Fibroblast of gingiva (primary cell): ENCODE measurements at places on chromosomes 5 and 9.
A peak's percentile ranks its signal among the peaks of the same experiment; 100 is the strongest.

GRCh38 chr5:150172145-150172544, 5.6 kb downstream of the CDX1 start:
- peak; percentile 53 for DNase-seq

DNA sequence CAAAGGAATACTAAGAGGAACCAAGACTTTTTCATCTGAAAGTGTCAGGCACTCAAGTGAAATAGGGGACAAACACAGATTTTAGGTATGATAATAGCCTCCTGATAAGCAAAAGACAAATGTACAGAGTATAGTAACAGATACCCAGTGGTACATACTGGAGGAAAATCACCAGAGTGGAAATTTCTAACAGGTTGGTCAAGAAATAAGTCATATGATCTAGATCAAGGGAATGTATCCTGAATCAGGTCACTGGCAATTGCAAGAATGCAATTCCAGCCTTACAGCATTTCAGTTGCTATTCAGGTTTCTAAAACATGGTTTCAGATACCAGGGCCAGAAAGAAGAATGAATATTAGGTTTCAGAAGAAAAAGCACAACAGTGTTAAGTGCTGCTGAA, 82.2 kb upstream of the SLCO6A1 start:
- DNase-seq = no peak

DNA sequence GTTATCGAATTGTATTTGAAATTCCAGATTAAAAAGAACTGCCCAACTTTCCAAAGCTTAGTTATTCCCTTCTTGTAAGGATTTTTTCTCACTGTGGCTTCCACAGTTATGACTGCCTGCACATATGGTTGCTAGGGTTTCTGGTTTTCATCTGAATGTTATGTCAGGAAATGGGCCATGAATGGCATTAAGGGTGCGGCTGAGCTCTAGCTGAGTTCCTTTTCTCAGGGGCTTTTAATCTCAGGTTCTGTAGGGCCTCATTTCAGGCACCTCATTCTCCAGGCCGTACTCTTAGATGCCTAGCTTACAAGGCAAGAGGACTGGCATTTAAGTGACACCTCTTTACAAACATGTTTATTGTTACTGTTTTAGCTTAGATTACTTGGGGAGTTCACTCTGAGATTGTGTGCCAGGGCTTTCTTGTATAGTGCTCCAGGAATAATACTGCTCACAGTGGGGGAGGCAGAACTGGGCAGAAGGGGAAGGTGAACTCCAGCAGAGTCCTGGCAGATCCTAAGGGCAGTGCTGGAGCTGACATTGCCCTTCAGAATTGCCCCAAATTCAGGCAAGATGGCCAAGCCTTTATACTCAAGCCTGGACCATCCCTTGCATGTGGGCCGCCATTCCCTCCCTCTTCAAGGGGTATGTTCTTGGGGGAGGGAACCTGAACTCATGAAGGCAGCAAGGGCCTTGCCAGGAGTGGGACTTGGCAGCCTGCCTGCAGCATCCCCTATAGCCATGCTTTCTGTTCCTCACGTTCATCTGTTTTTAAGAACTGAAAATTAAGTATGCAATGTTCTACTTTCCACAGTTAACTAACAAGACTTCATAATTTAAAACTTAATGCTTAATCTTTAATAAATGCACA, 111.5 kb downstream of the KDM4C start:
- no peak for DNase-seq

GRCh38 chr9:13513286-13513685, 233.8 kb upstream of the MPDZ start:
- DNase-seq = peak; percentile 19

GRCh38 chr5:118354797-118355196, 633.5 kb downstream of the DTWD2 start:
- no peak for DNase-seq

- peak; percentile 44 for DNase-seq
These were observed 20.0 kb downstream of the CEMIP2 start for GRCh38 chr9:71748280-71748743.

GRCh38 chr5:94551858-94552257, 66.5 kb downstream of the KIAA0825 start:
- no peak for DNase-seq

DNA sequence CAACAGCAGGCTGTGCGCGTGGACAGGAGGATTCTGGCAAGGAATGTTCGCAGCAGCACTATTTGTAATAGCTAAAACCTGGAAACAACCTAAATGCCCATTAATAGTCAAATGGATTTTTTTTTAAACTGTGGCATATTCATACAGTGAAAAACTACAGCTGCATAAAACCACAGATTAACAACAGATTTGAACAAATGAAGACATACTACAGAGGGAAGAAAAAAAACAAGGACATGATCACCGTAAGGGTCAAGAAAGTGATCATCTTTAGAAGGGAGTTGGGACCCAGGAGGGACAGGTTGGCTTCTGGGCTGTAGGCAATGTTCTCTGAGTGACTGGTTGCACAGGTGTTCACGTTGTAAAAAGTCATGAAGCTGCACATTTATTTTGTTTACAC, 1.2 kb upstream of the TMOD1 start:
- no peak for DNase-seq

DNA sequence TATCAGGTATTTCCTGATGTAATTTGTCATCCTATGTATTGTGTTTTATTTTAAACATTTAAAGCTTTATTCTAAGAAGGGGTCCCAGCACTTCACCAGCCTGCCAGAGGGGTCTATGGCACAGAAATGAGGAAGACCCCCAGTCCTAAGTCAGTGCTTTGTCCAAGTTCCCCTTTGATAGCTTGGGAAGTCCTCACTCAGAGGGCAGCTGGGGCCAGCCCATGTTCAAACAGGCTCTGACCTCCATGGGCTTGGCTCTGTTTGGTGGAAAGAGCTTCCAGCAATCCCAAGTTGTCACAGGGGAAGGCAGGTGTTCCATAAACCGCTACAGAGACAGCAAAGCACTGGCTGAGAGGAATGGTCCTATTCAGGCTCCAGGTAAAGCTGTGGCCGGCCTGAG, 26.6 kb upstream of the AKNA start:
- no peak for DNase-seq
